ENCODE measurements at places on chromosomes 2 and 18. TPM values are rescaled to one million over a fixed set of nuclear protein-coding genes. Genes with fewer than 3 reads are reported as not detected.

The KRCC1 gene
- total RNA-seq = 27.4 TPM

The REG1B gene
- 1.4 TPM for total RNA-seq

The ACTR2 gene
- 34.4 TPM for total RNA-seq

The LRRTM4 gene
- total RNA-seq = 0.87 TPM

The CHMP3 gene
- total RNA-seq = 65.6 TPM

The DHRS9 gene
- total RNA-seq = 0.68 TPM

The KCNJ3 gene
- 0.09 TPM for total RNA-seq

The YWHAQ gene
- total RNA-seq = 40.3 TPM

The GDF7 gene
- 0.02 TPM for total RNA-seq

GRCh38 chr2:205141381-205141780 is 540.9 kb upstream of the NRP2 start:
- no peak for DNase-seq
- H3K27ac ChIP-seq = no peak overlapping the region
- H3K27me3 ChIP-seq = no peaks in the 10 kb centered on the region
- H3K36me3 ChIP-seq = no peaks in the 10 kb centered on the region
- no peak overlapping the region for H3K4me3 ChIP-seq

DNA sequence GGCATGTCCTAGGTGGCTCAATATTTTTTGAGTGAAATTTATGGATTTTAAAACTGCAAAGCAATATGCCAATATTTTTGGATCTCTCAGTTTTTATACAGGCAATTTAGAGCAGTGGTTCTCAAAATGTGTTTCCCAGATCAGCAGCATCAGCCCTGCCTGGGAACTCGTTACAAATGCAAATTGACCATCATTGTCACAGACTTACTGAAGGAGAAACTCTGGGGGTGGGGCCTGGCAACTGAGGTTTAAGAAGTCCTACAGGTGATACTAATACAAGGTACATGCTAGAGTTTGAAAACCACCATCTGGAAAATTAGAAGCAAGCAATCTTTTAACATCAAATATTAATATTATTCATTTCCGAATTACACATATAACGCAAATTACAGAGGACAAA is 215.6 kb upstream of the PID1 start:
- H3K27ac ChIP-seq = no peak overlapping the region
- H3K27me3 ChIP-seq = no peaks in the 10 kb centered on the region
- H3K36me3 ChIP-seq = no peaks in the 10 kb centered on the region
- DNase-seq = no peak
- no peak overlapping the region for H3K4me3 ChIP-seq
- H3K4me1 ChIP-seq = no peaks in the 10 kb centered on the region

DNA sequence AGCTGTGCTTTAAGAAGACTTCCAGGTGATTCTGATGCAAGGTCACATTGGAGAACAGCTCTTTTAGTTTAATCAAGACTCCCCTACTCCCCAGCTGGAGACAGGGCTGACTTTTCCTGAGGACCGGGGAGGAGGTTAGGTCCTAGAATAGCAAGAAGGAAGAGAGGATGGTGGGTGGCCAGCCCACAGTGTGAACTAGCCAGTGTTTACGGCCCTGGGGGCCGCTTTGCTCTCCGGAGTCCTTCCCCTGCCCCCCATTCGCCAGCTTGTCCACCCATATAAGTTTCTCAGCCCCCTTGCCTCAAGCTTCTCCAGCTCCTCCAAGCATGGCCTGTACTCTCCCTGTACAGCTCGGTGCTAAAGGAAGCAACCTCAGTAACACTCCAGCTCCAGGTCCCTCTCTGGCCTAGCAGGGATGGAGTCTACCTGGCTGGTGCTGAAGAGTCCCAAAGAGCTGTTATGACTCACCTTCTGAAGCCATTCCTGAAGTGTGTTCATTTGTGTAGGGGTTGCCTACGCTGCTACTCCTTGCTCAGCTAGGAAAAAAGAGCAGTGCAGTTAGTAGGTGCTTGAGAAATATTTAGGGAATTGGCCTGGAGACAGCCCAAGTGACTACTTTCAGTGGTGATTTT is 7.9 kb downstream of the INPP4A start:
- H3K27me3 ChIP-seq = no peaks in the 10 kb centered on the region
- no peak overlapping the region for H3K4me3 ChIP-seq
- no peak overlapping the region for H3K27ac ChIP-seq
- DNase-seq = no peak
- H3K36me3 ChIP-seq = no peaks in the 10 kb centered on the region
- H3K4me1 ChIP-seq = peaks cover 18% of the 10 kb centered on the region

GRCh38 chr2:20148923-20149702 is 75.8 kb downstream of the SDC1 start:
- H3K27me3 ChIP-seq = no peaks in the 10 kb centered on the region
- no peaks in the 10 kb centered on the region for H3K36me3 ChIP-seq
- H3K4me1 ChIP-seq = no peaks in the 10 kb centered on the region
- no peak overlapping the region for H3K27ac ChIP-seq
- H3K4me3 ChIP-seq = no peak overlapping the region

DNA sequence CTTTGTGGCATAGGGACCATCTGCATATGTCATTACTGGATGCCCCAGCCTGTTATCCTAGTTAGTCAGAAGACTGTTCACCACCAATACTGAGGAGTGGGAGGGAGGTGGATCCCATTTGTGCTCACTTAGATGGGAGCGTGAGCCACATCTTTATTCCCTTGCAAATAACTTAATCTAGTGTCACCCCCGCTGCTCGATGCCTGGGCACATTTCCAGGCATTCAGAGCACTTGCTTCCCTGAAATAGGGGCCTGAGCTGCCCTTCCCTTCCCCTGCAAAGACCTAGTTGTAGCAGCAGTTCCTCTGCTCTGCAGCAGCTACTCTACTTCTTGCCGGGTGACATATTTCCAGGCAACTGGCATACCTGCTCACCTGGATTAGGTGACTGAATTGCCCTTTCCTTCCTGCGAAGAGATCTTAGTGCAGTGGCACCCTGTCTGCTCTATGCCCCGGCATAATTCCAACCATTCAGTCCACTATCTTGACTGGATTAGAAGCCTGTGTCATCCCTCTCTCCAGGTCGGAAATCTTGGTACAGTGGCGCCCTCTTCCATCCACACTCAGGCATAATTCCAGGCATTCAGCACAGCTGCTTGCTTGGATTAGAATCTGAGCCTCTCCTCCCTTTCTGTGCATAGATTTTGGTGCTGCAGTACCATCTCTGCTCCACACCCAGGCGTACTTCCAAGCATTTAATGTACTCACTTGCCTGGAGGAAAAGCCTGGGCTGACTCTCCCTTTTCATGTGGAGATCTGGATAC is 1389.1 kb upstream of the TMEFF2 start:
- no peaks in the 10 kb centered on the region for H3K36me3 ChIP-seq
- no peaks in the 10 kb centered on the region for H3K4me1 ChIP-seq
- H3K27ac ChIP-seq = no peak overlapping the region
- H3K4me3 ChIP-seq = no peak overlapping the region
- no peak for DNase-seq

DNA sequence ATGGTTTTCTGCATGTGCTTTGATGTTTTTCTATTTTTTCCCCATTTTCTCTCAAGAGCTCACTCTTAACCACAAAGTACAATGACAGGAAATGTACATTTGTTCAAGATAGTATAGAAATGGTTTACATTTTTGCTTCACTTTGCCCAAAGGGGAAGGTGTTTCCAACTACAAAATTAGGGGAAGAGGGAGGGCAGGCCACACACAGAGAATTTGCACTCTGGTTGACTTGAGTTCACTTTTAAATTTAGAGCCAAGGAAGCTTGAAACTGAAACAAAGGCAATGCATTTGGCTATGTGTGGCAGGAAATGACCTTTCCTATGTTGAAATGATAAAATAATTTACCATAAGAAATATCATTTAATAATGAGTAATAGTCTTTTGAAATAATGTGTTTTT is 19.1 kb upstream of the VIT start:
- H3K27me3 ChIP-seq = no peaks in the 10 kb centered on the region
- H3K27ac ChIP-seq = no peak overlapping the region
- H3K4me1 ChIP-seq = no peaks in the 10 kb centered on the region
- H3K4me3 ChIP-seq = no peak overlapping the region
- no peaks in the 10 kb centered on the region for H3K36me3 ChIP-seq

DNA sequence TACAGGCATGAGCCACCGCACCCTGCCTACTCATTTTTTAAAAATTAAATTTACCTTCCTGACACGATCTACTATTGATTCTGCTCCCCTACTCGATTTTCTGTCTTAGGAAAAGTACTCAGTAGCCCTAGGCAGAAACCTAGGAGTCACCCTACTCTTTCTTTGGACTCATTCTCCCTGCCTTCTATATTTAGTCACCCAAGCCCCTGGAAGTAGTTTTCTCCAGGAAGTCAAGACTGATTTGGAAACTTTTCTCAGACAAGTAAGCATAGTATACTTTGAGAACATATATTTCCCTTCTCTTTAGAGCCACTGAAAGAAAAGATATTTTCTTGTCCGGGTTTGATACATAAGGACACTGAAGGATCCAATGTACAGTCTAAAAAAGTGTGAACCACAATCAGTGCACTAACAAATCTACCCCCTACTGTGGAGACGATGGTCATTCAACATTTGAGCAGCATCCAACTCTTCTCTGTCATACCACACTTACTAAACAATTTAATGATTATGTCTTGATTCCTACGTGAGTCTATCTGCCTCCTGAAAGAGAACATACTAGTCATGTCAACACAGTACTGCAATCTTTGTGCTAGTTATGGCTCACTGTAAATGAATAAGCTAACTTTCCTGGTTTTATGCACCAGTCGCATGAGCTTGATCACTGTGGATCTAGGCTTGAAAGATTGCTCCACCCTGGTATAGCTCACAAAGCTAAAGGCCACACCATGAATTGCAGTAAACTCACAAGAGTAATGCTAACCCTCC is 19.8 kb downstream of the YWHAQ start:
- peaks cover 68% of the 10 kb centered on the region for H3K4me1 ChIP-seq
- H3K4me3 ChIP-seq = no peak overlapping the region
- DNase-seq = no peak
- H3K27ac ChIP-seq = peak overlapping the region; percentile 85
- H3K27me3 ChIP-seq = no peaks in the 10 kb centered on the region

GRCh38 chr2:214593727-214594126 is 182.9 kb downstream of the VWC2L start:
- no peak overlapping the region for H3K4me3 ChIP-seq
- H3K27me3 ChIP-seq = no peaks in the 10 kb centered on the region

DNA sequence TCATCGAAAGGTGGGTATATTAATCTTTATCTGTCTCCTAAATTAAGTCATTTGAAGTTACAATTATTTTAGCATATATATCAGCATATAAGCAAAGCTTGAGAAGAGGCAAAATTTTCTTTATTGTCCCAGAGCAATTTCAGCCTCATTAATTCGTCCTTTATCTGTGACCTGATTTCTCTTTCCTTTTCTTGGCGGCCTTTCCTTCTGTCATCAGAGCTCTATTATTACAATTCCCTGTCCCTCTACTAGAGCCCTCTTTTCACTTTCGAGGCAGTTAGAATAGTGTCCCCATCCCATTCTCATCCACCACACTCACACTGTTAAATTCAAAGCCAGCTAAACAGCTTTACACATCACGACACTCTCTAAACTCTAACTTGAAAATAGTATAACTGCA is 1293.2 kb upstream of the FAM98A start:
- H3K4me1 ChIP-seq = no peaks in the 10 kb centered on the region
- no peaks in the 10 kb centered on the region for H3K27me3 ChIP-seq
- H3K4me3 ChIP-seq = no peak overlapping the region

- no peak overlapping the region for H3K27ac ChIP-seq
- no peak overlapping the region for H3K4me3 ChIP-seq
- no peaks in the 10 kb centered on the region for H3K27me3 ChIP-seq
- no peaks in the 10 kb centered on the region for H3K4me1 ChIP-seq
- no peaks in the 10 kb centered on the region for H3K36me3 ChIP-seq
Measured at GRCh38 chr2:15858466-15858865, 81.9 kb upstream of the MYCN start.

- H3K27ac ChIP-seq = no peak overlapping the region
- DNase-seq = no peak
Measured at GRCh38 chr2:107822302-107822701, 4.4 kb upstream of the RGPD4 start.

GRCh38 chr18:79630281-79631095 is 49.1 kb upstream of the CTDP1 start:
- no peak for DNase-seq
- no peak overlapping the region for H3K27ac ChIP-seq
- H3K4me1 ChIP-seq = no peaks in the 10 kb centered on the region

- peaks cover 23% of the 10 kb centered on the region for H3K4me1 ChIP-seq
- no peak for DNase-seq
- H3K36me3 ChIP-seq = no peaks in the 10 kb centered on the region
- no peaks in the 10 kb centered on the region for H3K27me3 ChIP-seq
Measured at GRCh38 chr18:63225434-63225833, 94.1 kb downstream of the BCL2 start.

DNA sequence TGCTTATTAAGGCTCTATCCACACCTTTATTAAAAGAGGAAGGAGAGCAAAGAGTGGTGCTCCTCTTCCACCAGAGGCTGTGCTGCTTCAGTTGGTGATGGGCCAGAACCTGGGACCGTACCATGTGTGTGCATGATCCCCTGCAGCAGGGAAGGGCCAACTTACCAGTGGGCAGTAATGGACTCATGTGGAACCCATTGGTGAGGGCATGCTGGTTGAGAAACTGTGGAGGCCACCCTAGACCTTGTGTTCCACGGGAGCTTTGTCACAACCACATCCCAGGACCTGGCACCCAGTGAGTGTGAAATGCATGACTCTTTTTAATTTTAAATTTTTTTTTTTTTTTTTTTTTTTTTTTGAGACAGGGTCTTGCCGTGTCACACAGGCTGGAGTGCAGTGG is 5.4 kb downstream of the UBE2F start:
- no peak for DNase-seq
- H3K27ac ChIP-seq = no peak overlapping the region
- peaks cover 14% of the 10 kb centered on the region for H3K36me3 ChIP-seq
- H3K27me3 ChIP-seq = no peaks in the 10 kb centered on the region

DNA sequence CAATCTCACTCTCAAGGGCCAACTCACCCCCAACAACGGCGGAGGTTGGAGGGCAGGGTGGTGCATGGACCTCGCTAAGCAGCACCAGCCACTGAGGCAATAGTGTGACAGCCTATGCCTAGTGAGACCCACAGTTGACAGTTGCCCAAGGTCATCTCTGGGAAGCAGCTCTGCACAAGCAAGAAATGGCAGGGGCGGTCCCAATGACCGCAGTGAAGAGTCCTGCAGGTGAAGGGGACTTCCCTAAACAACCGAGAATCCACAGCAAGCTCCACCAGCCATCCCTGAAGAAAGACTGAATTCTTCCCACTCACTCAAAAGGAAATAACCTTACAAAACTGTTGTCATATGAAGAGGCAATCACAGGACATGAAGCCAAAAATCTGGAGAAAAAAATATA is 313.4 kb upstream of the ID2 start:
- H3K4me1 ChIP-seq = no peaks in the 10 kb centered on the region
- no peak for DNase-seq
- H3K27ac ChIP-seq = no peak overlapping the region
- H3K4me3 ChIP-seq = no peak overlapping the region

DNA sequence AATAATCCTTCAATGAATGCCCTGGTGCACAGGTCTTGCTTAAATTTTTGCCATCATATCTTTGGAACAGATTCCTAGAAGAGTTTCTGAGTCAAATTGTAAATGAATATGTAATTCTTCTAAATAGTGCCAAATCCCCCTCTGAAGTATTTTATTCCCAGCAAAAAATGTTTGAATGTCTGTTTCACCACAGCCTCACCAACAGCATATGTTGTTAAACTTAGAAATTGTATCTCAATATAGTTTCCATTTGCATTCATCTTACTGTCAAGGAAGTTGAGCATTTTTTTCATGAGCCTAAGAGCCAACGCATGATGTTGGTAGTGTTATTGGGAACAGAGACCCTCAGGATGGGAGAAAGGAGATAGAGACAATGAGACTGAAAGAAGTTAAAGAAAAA is 86.8 kb upstream of the IL1R2 start:
- H3K4me1 ChIP-seq = no peaks in the 10 kb centered on the region
- no peak for DNase-seq
- H3K36me3 ChIP-seq = no peaks in the 10 kb centered on the region

Data from gastrocnemius medialis (tissue), 4 donors.